ENCODE measurements at places on chromosomes 7 and 10.

GRCh38 chr7:112080441-112080840, 125.8 kb downstream of the DOCK4 start:
- peak; percentile 51 for DNase-seq

- DNase-seq, result no peak
These were observed 7.7 kb downstream of the RUNDC3B start for GRCh38 chr7:87635921-87636320.

DNA sequence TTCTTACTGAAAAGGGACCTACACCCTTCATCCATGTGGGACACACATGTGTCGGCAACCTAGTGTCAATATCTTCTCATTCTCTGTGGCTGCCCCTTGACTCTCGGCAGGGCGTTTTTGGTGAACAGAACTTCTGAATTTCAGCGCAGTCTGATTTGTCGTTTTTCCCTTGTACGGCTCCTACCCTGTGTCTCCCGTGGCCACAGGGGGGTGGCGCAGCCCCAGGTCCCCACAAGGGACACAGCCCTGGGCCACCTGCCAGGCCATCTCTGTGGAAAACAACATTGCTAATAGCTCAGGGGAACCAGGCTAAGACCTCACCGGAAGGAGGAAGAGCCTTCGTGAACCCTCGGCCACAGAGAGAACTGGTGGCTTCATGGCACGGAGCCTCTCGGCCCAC, 53.1 kb upstream of the NKX6-2 start:
- no peak for DNase-seq

GRCh38 chr10:14879928-14880193, 1.2 kb downstream of the SUV39H2 start:
- DNase-seq, result no peak

- DNase-seq, result no peak
These were observed 115.1 kb upstream of the ANTXRL start for GRCh38 chr10:46171661-46172060.

- DNase-seq, result no peak
These were observed 71.5 kb downstream of the LRRC4 start for GRCh38 chr7:127959770-127960169.

DNA sequence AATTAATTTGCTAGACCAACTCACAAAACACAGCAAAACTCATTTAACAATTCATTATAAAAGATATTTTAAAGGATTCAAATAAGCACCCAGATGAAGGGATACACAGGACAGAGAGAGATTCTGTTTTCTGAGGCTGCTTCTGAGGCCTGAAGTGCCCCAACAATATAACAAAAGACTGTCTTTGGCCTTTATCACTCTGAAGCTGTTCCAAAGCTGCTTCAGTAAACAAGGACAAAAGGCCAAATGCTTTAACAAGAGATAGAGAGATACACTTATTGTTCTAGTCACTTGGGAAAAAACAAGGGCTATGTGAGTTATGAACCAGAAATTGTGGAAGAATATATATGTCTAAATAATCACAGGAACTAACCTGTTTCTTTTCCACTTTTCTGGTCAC, 223.7 kb downstream of the CXCL12 start:
- DNase-seq, result no peak

- no peak for DNase-seq
These were observed 13.5 kb upstream of the MSRB2 start for GRCh38 chr10:23081891-23082290.

DNA sequence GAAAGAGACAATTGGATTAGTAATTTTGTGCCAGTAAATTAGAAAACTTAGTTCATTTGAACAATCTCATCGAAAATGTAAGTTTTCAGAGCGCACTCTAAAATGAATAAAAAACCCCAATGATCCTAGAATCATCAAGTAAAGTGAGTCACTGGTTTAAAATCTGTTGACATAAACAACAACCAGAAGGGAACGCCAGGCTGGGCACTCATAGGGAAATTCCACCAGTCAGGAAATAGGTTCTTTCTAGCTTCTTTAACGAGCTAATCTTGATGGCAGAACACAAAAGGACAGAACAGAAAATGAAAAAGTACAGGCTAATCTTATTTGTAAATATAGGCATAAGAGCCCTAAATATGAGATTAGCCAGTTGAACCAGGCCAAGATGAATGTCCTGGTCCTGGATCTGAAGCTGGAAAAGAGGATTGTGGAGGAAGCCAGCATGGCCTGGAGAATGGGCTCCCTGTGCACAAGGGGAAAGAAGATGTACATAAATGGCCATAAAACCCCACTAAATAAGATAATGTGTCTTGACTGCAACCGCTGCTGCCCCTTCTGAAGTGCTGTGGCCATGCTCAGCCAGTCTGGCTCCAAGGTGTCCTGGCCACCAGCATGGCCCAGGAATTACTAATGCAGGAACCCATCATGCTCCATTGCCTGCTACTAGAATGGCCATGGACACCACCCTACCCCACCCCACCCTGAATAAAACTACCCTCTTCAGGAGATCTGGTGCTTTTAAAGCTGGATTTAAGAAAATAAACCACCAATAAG, 114.0 kb downstream of the WDFY4 start:
- DNase-seq, result peak; percentile 32

DNA sequence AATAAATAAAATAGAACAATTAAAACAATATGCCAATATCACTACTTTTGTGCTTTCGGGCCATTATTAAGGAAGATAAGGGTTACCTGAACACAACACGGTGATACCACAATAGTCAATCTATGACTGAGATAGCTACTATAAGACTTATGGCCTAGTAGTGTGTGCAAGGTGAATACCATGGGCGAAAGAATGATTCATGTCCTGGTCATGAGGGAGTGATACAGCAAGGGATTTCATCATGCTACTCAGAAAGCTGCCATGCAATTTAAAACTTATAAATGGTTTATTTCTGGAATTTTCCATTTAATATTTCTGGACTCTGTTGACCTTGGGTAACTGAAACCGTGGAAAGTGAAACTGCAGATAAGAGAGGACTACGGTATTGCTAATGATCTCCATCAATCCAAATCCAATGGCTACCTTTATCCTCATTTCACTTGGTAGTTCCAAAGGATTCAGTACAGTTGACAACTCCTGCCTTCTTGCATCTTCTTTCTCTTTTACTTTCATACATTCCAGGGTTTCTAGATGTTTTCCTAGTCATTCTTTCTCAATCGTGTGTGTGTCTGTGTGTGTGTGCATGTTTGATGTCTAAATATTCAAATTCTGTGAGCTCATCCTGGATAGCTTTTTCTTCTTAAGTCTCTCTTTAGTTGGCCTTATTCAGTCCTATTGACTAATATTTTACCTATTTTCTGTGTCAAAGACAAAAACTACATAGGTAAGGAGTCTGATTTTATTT, 100.5 kb upstream of the MAGI2 start:
- peak; percentile 3 for DNase-seq

DNA sequence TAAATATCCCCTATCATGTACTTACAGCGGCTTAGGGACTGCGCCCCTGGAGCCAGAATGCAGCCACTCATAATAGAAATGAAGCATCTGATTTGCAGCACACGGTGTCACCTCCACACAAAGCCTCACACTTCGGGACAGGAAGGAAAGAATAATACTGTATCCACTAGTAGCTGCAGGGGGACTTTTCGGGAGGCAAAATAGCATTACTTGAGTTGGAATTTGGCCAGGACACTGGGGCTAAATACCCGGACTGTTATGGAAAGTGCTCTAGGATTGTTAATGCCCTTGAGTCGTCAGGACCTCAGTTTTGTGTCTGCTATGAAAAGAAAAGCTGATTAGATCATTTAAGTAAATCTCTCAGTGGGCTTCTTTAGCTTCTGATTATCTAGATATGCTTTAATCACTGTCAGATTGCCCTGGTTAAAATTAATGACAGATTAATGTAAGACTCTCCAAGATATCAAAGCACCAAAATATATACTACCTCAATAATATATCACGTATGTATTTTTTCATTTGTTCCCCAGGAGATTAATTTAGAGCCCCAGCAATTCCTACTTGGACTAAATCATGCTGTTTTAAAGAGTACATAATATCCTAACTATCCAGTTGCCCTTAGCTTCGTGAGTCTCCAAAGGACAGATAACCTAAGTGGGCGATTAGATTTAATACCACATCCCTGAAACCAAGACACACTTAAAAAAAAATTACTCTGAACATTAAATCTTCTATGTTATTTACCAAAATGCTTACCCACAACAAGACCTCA, 173.0 kb upstream of the NEBL start:
- DNase-seq, result no peak

- DNase-seq, result no peak
These were observed 29.0 kb downstream of the CUL1 start for GRCh38 chr7:148727501-148728278.

- no peak for DNase-seq
These were observed 10.8 kb upstream of the OR6V1 start for GRCh38 chr7:143041346-143041745.

GRCh38 chr10:3071405-3072198, 4.3 kb downstream of the PFKP start:
- no peak for DNase-seq

DNA sequence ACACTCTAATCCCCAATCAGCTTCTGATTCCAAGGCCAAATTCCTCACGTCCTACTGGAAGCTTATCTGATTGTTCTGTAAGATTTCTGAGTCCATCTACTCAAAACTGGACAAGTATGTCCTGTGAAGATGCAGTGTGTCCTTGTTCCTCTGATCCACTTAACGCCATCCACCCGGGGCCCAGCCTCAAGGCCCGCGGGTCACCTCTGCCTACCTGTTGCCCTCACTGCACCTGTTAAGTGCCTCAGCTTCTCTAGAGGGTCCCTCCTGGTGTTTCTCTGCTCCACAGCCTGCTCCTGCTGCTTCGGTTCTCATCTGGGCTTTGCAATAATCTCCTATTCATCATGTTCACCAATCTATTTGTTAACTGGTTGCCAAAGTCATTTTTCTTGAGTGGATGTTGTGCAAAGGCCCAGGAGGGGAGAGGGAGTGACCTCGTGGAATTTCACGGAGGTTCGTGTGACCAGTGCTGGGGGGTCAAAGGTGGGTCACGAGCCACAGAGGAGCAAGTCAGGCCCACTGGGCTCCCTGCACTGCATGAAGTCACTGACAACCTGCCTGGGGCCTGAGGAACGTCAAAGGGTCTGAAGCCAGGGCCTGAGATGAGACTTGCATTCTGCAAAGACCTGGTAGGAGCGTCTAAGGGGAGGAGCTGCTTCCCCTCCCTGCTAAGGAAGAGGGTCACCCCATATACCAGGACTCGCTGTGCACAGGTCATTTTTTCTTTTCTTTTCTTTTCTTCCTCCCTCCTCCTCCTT, 338.1 kb downstream of the WDR37 start:
- no peak for DNase-seq

GRCh38 chr10:73731588-73732375, 12.4 kb upstream of the SEC24C start:
- DNase-seq, result no peak

DNA sequence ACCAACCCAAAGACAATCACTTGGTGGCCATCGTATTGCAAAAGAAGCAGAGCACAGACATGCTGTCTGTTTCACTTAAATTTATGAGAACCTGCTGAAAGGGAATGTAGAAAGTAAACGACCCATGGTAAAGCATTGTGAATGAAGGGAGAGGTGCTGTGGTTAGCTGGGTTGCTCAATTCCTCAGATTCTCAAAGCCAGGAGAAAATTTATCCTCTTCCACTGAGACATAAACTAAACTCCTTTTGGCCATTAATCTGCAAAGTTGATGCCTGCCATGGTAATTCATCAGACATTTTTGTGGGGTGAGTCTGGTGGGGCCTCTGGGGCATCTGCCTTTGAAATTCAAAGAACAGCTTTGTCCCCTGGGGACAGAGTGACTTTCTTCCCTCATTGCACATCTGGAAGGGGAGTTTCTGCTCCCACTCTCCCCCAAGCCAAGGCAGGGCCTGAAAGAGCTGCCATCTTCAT, 951.0 kb downstream of the LRMDA start:
- peak; percentile 80 for DNase-seq

DNA sequence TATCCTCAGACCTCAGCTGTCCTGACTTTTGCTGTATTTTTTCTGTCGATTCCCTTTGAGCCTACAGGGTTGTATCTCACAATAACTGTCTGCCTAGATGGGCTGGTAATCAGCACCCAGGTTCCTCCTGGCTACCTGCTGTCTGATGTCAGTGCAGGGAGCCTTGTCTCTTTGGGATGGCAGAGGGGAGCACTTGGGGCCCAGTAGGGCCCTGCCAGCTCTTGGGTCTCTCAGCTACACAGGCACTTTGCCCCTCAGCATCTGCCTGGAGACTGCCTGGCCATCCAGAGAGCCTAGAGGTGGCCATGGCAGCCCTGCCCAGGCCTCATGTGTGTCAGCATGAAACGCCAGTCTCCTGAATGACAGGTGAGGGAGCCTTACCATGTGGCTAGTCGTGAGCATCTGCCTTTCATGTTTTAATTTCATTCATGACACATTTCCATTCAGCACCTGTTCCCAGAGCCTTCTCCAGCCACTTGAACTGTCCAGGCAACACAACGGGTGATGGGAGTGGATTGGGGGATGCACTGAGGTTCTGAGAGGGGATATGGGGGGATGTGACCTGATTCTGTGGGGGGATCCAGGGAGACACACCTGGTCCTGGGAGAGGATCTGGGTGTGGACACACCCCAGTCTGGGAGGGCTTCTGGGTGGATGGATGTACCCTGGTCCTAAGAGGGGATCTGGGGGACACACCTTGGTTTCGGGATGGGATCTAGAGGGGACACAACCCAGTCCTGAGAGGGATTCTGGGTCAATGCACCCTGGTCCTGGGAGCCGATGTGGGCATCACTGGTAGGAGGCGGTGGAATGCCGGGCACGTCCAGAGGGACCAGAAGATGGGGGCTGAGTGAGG, 21.9 kb downstream of the ADCY1 start:
- DNase-seq, result no peak

GRCh38 chr7:129779602-129780256, 168.2 kb downstream of the NRF1 start:
- no peak for DNase-seq

DNA sequence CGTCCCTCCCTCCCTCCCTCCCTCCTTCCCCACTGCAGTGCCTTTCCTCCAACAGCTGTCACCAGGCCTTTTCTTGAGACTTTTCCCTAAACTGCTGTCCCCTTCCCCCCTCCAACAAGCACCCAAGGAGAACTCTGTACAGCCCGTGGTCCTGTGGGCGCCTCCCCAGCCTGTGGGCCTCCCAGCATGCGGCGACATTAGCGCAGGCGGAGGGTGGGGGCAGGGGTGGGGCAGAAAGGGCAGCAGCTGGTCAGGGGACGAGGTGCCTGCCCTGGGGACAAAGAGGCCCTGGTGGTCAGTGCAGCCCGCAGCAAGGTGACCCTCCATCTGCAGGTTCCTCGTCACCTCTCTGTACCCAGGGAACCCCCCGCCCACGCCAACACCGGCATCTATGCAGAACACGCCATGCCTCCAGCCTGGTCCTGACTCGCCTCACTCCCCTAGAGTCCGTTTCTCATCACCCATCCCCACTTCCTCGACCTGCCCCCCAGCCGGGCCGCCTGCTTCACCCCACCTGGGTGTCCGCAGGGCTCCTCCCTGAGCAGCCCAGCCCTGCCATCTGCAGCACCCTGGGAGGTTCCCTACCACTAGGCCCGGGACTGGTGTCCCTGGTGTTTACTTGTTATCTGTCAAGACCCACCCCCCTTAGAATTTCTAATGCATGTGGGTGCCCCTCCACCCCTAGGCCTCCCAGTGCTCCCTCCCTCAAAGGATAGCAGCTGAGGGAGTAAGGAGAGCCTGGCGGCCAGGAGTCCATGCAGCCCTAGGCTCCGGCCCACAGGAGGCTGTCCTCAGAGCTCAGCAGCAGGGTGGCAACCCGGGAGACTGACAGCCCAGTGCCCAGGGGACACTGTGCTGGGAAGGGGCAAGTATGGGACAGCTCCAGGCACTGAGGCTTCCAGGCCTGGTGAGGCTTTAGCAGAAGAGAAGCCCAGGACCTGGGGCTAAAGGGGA, 147.8 kb downstream of the ARHGAP22 start:
- DNase-seq, result no peak

Measured in GM04504 (cell line).